NCI-H187 treated with DMSO at 0.1 percent for 48 hours (cell line): ENCODE measurements at places on chromosomes 3 and 15.

DNA sequence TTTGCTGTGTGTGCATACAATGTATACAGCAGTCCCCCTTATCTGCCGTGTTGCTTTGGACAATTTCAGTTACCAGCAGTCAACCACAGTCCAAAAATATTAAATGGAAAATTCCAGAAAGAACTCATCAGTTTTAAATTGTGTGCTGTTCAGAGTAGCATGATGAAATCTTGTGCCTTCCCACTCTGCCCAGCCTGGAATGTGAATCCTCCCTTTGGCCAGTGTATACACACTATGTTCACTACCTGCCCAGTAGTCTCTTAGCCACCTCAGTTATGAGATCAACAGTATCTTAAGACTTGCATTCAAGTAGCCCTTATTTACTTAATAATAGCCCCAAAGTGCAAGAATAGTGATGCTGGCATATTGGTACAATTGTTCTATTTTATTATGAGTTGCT lies 133.6 kb upstream of the ABHD17C start:
- DNase-seq = no peak

DNA sequence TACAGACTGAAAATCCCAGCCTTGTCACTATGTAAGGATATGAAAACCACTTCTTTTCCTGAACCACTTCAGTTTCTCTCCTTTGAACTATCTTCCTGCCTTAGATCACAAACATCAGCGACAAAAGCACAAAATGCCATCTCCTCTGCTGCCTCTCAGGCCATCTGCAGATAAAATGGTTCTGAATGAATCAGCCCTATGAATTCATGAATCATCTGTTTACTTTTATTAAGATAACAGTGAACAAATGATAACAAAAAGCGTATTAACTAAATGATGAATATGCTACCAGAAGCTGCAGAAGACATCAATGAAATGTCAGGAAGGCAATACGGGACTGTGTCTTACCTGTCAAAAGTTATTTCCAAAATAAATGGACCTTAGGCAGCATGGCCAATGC lies 928.1 kb downstream of the ROBO1 start:
- DNase-seq = no peak

DNA sequence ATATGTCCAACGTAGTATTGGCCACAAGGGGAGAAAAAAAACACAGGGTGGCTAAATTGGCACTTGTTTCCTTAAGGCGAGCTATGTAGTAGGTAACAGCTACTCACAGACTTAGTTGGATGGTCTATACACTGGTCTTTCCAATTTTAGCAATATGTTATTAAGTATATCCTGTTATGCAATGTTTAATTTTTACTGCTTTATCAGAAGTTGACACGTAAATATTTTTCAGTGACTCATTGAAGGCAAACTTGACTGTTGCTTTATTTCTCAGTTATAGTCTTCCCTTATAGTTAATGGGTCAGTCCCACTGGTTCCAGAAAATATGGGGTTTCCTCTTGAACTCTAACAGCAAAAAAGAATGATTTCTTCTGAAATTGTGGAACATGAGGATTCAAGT lies 46.5 kb downstream of the ADPGK start:
- no peak for DNase-seq

DNA sequence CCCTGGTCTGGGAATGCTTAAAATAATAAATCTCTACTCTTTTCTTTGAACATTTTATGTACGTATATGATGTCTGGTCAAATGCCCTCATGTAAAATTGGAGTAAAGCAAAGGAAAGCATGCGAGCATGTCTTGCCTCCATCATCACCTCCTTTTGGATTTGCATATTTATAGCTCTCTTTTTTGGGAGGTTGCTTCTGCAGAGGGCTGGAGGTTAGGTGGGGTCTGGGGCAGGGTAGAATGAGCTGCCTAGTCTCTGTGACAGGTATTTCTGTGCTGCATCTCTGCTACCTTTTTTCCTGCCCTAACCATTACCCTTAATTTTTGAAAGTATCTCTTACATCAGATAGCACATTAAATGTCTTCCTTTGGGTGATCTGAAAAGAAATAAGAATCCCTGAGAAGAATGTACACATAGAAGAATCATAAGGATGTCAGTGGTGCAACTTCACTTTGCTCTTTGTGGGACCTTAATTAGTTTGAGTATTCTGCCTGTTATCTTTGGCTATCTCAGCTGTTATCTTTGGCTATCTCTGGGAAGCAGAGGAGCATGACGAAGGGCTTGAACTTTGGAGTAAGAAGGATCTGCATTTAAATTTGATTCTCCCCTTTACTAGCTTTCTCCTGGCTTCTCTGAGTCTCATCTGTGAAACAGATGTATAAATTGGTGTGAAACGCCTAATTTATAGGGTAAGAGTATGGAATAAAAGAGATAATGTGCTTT lies 40.2 kb downstream of the PPM1L start:
- no peak for DNase-seq

DNA sequence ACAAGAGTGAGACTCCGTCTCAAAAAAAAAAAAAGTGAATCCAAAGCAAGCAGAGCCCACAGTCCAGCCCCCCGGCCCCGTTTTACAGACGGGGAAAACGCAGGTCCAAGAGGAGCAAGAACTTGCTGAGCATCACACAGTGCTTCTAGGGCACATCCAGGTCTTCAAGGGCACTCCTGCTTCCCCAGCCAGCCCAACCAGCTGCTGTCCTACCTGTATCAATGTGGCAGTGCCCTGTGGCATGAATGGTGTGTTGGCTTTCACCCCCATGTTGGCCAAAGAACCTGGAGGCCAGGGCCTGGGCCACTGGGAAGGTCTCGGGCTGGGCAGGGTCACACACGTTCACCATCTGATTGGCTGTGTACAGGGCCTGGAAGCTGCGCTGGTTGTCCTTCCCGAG lies 4.6 kb downstream of the MAN2C1 start:
- DNase-seq = no peak

DNA sequence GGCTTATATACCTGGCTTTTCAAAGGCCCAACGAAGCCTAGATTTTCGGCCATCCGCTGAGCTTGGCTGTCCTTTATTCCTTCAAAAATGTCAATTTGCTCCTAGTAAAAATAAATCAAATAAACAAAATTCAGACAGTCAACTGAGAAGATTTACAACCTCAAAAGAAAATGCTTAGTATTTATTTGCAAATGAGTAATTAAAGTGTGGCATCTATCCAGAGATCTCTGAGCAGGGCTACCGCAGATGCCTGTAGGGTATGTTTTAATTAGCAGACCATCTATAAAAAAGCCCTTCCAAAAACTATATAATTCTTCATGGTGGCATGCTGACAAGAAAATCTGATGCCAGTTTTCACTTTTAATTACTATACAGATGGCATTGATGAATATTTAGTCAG lies 136.2 kb downstream of the SUCLG2 start:
- no peak for DNase-seq

DNA sequence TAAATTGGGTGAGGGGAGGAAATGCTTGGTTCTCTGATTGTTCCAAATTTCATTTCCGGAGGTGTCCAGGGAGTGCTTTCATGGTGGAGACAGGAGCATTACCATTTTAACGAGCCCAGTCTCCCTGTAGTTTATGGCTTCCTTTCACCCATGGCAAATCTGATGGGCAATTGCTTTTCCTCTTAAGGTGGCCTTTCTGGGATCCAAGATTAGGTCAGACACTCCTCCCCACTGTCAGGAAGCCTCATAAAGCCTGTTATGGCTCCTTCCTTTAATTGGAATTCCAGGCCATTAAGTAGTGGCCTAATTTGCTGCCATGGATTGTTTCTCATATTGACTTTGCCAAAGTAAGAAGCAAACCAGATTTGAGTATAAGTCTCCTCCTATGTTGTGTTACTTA lies 157.8 kb downstream of the PDCD6IP start:
- no peak for DNase-seq

- no peak for DNase-seq
Observed at GRCh38 chr3:39282057-39282456, 2.2 kb upstream of the CX3CR1 start.

DNA sequence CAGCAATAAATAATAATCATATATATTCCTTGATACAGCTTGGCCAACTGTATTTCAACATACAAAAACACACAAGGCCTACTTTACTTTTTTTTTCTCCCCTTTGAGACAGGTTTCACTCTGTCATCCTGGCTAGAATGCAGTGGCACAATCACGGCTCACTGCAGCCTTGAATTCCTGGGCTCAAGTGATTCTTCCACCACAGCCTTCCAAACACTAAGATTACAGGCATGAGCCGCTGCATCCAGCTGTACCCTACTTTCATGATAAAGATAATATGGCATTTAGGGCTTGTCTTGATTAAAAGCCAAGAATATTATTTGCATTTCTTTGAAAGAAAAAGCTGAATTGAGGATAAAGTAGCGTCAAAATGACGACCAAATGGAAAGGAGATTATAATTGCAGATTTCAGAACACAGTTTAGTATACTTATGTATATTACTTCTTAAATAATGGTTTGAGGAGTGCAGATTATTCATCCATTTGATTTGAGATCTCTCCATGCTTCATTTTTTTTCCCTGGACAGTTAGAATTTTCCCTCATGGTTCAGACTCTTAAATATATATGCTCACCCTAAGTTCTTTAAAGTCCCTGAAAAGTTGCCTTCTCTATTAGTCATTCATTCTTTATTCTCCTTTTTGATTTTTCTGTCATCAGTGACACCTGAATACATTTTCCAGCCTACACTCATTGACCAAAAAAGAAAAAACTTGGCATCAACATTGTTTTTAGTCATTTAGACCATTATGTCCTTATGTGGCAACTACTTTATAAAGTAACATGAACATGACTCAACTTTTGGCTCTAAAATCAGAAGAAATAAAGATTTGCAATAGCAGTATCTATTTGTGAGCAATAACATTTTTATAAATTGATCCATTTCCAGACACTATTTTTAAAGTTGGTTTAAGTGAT lies 48.5 kb upstream of the MLF1 start:
- no peak for DNase-seq

- DNase-seq = no peak
Observed at GRCh38 chr15:47673232-47673761, 44.0 kb upstream of the SEMA6D start.

DNA sequence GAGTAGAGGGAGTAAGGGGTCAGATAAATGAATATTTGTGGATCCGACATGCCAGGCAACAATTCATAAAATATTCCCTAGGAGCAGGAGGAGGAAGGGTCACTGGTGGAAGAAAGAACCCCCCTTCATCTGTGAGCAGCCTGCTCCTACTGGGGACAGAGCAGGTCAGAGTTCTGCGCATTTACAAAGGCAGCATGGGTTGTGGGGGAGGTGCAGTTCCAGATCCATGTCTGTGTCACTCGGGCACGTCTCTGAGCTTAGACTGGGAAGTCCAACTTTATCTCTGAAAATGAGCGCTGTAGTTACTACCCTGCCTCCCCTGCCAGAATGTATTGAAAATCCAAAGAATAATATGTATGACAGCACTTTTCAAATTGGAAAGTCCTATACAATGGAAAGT lies 115.2 kb downstream of the GABRG3 start:
- DNase-seq = no peak

- no peak for DNase-seq
Observed at GRCh38 chr3:122514123-122515019, at the start of gene KPNA1. Gene KPNA1 (minus strand): TSS chr3:122514939. CDS start chr3:122496565, 18,374 bp downstream.

DNA sequence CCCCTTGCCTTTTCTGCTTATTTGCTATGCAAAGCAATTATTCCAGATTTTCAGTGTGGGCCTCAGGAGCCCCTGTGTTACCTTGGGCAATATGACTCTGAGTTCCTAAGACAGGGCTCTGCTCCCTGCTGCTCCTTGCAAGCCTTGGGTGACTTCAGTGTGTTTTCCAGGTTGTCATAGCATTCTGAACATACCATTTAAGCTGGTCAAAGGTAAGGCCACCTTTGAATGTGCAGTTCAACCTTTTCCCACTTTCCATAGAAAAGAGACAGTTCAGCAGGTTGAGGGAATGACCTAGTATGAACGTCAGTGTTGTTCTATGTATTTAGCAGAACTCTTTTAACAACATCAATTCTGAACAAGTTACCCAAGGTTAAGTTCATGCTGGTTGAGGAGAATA lies 302.2 kb downstream of the PTPRG start:
- no peak for DNase-seq

DNA sequence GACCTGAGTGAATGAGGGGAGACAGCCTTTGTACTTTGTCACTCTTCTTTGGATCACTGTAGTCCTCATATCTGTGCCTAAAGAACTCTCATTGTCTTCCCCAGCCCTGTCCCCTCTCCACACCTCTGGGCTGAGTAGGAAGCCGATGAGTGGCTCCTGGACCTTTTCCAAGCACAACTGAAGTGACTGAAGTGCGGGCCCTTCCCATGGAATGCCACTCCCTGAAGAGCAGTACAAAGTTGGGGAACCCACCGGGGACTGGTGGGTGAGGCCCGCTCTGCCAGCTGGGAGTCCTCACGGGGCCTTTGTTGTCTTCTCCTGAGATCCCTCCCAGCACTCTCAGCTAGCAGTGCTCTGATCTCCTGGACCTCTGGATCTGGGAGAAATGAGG lies 90.1 kb downstream of the AAGAB start:
- DNase-seq = no peak

DNA sequence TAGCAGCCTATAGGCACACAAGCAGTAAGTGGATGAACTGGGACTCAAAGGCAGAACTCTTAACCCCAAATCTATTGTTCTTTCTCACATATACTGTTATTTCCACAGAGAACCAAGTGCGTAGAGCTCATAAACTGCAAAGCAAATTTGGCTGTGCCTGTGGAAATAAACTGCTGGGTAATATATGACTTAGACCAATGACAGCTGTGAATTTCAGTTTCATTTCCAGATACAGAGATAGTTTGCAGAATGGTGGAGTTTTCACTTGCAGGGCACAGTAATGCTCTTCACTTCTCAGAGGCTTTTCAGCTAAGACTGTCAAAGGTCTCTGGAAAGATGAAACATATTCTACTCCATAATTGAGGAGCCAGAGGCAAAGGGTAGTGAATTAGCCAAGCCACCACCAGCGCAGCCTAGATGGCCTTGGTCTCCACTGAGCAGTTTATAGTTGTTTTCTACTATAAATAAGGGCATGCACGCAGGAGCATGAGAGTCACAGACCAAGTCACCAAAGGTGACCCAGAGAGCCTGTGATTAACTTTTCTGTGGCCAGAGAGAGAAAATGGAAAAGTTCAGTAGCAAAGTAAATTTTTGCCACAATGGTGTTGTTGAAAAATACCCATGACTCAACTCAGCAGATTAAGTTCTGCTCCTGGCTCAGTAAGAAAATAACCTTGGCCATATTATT lies 180.7 kb upstream of the GRM7 start:
- no peak for DNase-seq

GRCh38 chr3:138775254-138775595 lies 59.5 kb downstream of the PIK3CB start:
- no peak for DNase-seq

- DNase-seq = no peak
Observed at GRCh38 chr3:71805691-71806090, 20.7 kb upstream of the PROK2 start.
